ENCODE measurements at places on chromosomes 11 and 22.

GRCh38 chr11:106986673-106987072 is 31.6 kb downstream of the GUCY1A2 start:
- DNase-seq, result no peak

DNA sequence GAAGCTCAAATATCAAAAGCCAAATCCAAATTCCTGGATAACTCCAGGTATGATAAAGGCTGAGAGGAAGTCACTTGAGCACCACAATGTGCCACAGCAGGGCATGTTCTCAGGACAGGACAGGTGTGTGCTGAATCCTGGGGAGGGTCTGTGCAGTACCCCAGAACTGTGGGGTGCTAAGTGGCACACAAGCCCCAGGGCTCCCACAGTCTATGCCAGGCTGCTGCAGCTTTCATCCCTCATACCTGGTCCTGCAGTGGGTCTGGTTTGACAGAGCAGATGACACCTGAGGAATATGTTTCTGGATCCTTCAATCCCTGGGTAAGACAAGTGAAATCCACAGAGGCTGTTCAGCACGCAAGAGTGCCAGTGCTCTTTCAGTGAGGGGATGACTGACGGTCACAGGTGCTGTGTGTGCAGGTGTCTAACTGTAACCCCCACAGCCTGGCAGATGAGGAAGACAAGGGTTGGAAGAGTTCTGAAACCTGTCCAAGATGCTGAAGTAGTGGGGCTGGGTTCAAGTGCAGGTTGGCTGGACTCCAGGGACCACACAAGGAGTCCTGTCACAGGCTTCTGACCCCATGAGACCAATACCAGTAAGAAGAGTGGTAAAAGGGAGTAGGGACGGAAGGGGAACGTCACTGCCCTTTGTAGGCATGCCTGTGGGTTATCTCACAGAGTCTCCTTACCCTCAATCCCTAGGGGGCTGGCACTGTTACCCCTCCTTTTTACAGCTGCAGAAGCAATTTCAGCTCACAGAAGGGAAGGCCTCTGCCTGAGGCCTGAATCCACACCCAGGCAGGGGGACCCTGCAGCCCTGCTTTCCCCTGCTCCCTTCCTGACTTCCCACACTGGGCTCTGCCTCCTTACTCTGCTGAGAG is 14.1 kb downstream of the SERPIND1 start:
- DNase-seq, result no peak

GRCh38 chr11:96228910-96229309 is 114.1 kb downstream of the MAML2 start:
- DNase-seq, result no peak

DNA sequence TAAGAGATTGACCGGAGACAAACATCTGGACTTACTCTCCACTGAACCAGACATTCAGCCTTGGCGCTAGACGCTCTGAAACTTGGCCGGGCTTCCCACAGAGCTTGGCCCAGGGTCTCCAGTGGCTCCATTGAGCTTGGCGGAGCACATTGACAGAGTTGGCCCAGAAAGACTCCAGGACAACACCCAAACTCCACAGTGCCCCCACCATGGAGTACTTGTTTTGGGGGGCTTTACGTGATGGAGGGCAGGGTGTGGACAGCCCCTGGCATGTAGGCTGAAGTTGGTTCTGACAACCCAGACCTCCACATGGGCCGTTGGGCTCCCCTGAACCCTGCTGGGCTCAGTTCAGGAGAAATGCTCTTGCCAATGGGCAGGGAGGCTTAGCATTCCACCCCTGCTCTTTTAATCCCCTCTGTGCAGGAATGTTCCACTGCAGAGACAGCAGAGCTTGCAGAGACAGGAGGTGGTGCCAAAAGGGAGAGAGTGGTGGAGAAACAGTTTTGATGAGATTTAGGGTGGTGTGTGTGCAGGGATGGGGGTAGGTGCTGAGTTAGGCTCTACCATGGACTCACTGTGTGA is 102.4 kb upstream of the TIMP3 start:
- DNase-seq, result no peak

GRCh38 chr11:10285148-10285802 is 8.7 kb downstream of the SBF2 start:
- no peak for DNase-seq

GRCh38 chr22:37627545-37627944 is 11.9 kb upstream of the SH3BP1 start:
- no peak for DNase-seq

GRCh38 chr11:33021937-33022336 is 6.3 kb downstream of the DEPDC7 start:
- DNase-seq, result no peak

DNA sequence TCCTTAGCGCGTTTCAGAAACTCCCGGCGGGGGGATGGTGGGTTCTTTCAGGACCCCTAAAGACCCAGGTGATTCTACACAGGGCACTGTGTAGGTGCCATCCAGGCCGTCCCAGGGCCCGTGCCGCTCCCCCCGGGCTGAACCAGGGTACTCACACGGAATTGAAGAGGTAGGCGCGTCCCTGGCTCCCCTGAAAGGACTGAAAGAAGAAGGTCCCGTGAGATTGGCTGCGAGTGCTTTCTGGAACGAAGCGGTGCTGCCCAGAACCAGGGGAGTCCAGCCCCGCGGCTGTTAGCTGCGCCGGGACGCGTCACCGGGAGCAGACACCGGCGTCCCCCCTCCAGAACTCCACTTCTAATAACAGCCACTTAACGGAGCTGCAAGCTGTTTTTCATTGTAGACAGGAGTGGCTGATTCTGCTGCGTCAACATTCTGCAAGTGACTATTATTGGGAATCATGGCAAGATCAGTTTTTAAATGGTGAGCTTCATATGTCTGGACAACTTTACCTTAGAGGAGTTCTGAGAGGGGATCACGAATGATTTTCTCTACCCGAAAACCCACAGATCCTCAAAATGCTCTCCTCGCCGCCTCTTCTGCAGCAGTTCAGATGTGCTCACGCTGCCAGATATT is 31.8 kb downstream of the YPEL1 start:
- no peak for DNase-seq

DNA sequence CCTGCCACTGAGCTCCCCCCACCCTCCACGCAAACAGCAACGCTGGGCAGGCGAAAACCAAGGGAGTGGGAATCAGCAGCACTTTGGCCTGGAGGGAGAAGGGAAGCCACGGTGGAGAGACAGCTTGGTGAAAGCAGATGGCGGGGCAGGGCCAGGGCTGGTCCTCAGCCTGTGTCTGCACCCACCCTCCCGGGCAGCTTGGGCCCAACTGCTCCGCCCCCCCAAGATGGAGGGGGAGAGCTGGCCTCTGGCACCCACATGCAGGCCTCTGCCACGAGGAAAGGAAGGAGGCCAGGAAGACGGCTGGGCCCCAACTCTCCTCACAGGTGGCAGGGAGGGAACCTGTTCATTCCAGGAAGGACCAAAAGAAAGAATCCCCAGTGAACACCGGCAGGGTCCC is 17.8 kb downstream of the MAFF start:
- DNase-seq, result no peak

GRCh38 chr11:120217941-120218694 is 7.3 kb downstream of the OAF start:
- DNase-seq, result no peak

DNA sequence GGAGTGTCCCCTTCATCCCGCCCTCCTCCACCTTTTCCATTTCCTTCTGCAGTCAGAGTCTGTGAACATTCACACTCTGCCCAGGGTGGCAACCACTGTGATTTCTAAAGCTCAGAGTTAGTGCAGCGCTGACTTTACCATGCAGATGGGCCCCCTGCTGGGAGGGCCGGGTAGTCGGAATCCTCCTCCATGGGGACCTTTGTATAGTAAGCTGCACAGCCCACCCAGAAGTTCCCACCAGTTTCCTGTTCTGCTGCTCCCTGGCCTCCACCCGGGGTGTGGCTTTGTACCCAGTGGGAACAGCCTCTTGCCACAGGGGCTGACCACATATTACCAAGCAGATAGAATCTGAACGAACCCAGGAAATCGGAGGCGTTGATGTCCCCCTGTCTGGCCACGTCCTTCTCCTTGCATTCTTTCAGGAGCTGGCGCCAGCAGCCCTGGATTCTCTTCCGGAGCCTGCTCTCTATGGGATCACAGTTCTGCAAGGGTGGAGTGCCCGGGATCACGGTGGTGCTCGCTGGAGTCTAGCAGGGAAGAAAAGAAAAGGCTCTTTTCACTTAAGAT is 125.3 kb downstream of the MPPED1 start:
- DNase-seq, result no peak

- no peak for DNase-seq
Observed at GRCh38 chr11:10561043-10561818, 7.2 kb downstream of the LYVE1 start.

DNA sequence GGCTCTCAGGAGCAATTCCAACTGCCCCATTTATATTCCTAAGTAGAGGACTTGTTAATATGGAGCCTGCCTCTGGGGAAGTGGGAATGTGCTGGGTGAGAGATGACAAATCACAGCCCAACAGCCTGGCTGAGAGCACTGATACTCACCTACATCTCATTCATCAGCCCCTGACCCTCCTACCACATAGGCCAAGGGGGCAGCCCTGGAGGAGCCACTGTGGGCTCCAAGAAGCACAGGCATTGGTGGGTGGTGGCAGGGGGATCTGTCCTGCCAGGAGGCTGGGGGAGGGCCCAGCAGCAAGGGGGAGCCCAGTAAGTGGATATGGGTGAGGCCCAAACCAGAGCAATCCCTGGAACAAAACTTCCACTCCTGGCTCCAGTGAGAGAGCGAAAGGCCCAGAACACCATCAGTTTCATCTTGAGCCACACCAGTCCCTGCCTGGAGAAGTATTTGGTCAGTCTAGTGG is 79.7 kb downstream of the BUD13 start:
- DNase-seq, result no peak
